Cerebellar cortex (tissue), 1 donor: ENCODE measurements at places on chromosomes 4 and X.

DNA sequence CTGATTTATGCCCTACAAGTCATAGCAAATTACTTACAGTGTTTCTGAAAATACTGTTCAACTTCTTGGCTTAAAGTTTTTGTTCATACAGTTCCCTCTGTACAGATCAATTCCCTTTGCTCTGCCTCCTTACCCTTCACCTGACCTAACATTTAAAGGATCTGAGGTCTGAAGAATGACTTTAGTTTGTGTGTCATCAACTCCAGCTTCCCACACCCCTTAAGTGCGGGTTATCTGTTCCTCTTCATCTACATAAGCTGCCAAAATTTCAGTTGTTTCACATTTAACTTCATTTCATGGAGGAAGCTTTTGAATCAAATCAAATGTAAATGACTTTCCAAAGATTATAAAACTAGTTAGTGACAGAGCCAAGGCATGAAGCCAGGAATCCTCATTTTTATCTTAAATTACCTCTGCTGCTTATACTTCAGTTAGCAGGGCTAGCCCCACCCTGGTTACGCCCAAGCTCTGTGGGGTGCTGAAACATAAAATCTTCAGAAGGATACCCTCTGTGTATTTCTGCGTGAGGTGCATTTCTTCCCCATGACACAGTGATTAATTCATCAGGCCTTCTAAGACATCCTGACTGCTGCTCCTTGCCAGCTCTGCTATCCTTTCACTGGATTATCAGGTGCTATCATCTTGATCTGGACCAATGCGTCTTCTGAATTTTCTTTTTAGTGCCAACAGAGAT is 16.5 kb downstream of the CXCL1 start:
- DNase-seq: no peak

- no peak for DNase-seq
Observed at GRCh38 chr4:125489952-125490690, 175.4 kb downstream of the FAT4 start.

GRCh38 chrX:39835241-39835640 is 262.5 kb downstream of the BCOR start:
- DNase-seq: no peak

DNA sequence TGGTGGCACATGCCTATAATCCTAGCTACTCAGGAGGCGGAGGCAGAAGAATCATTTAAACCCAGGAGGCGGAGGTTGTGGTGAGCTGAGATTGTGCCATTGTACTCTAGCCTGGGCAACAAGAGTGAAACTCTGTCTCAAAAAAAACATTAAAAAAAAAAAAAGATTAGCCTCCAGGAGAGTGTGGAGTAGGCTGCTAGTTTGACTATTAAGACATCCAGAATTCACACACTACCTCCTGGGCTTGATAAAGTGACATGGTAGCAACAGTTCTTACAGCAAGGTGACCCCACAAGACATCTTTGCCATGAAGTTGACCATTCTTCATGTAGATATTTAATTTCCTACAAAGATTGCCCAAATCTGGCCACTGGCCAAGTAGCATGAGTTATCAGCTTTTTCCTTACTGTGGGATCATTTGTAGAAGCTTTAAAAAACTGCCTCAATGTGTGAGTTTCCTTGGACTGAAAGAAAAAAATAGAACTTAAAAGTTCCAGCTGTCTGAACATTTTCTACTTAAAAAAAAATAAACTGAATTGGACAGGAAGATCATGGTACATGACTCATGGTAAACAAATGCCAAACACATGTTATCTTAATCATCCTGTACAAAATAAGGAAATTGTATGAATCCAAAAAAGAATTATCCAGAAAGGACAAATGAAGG is 35.3 kb upstream of the SPRY1 start:
- no peak for DNase-seq

GRCh38 chrX:39020051-39020669 is 218.9 kb downstream of the MID1IP1 start:
- no peak for DNase-seq

DNA sequence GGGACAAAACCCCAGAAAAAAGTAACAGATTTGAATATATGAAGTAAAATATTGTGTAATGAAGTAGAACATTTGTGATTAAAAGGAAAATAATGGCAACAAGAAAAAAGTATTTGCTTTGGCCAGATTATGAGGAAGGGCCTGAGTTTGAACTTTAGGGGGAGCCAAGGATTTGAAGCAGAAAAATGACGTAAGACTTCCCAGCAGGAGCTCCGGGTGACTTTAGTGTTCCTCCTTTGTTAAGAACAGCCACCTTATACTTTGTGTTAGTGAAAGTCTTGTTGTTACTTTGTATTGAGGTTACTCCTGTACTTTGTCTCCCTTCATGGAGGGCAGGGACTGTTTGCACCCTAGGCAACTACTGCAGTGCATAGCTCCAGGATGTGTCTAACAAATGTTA is 41.1 kb downstream of the DCUN1D4 start:
- DNase-seq: no peak

DNA sequence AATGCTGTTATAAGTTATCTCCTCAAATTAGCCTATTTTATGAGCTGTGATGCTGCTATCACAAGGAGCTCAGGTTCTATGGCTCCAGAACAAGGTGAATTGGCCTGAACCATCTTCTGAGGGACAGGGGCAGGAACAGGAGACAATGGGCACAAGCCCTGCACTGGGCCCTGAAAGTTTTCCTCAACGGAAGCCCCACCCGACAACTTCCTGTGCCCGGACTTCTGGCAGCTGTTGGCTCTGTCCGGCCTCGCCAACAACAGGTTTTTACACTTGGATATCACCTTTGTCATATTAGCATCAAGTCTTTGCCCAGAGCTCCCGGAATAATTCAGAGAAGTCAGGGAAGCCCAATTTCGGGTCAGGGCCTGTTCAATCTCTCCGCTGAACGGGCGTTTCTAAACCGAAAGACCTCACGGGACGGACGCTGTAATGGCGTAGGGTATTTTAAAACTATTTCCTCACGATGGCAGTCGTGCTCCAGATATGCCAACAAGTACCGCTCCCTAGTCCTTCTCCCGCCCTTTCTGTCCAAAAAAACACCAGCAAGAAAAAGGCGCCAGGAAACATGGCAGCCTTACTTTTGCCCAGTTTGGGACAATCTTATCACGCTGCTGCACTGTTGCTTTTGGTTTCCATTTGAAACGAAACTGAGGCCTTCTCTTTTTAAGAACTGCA is 201.0 kb upstream of the STK26 start:
- DNase-seq: no peak

- DNase-seq: no peak
Observed at GRCh38 chr4:150207871-150208270, 129.6 kb downstream of the DCLK2 start.

- no peak for DNase-seq
Observed at GRCh38 chr4:153140294-153140693, 63.9 kb upstream of the TRIM2 start.

DNA sequence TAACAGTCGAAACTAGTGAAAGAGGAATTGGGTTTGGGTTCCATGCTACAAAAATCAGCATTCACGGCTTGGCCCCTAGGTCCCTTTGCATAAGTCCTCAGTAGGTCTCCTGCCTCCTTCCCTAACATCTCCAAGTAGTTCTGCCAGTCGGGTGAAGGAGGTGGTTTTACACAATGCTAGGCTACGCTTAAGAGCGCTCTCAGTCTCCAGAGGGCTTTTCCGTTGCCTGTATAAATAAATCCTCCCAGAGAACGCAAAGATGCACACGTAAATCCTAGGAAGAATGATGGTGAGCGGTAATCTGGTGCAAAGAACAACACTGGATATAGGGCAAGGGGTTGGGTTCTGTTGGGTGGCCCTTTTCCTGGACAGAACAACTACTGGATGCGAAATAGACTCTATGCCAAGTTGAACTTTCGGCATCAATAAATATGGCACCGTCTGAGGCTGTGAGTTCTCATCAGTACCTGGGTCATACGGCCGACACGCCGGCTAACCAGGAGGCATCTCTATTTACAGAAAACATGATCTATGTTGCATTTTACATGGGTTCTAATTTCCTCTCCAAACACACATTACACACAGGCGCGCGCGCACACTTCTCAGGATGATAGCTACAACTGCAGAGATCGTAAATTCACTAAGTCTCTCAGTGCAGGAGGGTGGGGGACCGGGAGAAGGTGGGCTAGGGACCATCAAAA is 1.3 kb downstream of the CAMK2D start:
- DNase-seq: peak; percentile 69

DNA sequence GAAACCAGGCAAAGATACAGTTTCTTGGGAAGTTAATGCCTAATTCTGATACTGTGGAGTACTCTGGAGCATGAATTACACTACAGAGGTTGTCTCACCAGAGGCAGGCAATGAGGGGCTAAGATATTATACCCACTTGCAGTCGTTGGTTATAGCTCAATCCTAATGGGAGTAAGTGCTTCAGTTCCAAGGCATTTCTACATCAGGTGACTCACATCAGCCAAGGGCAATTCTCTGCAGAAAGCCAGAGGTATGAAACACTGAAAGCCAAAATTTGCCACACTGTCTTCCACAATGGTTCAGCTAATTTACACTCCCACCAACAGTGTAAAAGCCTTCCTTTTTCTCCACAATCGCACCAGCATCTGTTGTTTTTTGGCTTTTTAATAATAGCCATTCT is 174.0 kb upstream of the IL15 start:
- no peak for DNase-seq

DNA sequence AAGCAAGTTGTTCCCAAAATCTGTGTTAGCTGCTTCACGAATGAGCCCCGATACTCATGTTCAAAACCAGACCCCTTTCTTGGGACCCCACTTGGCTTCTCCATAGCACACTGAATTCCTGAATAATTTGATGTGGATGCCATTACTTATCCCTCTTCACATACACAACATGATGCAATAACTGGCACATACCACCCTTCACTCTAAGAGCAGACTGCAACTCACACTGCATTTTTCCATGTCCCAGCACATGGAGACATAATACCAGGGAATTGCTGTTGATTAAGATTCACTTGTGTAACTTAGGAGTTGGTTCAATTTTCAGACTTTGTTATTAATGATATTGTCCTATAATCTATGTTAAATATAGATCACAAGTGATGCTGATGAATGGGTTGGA is 213.4 kb downstream of the MAML3 start:
- no peak for DNase-seq

DNA sequence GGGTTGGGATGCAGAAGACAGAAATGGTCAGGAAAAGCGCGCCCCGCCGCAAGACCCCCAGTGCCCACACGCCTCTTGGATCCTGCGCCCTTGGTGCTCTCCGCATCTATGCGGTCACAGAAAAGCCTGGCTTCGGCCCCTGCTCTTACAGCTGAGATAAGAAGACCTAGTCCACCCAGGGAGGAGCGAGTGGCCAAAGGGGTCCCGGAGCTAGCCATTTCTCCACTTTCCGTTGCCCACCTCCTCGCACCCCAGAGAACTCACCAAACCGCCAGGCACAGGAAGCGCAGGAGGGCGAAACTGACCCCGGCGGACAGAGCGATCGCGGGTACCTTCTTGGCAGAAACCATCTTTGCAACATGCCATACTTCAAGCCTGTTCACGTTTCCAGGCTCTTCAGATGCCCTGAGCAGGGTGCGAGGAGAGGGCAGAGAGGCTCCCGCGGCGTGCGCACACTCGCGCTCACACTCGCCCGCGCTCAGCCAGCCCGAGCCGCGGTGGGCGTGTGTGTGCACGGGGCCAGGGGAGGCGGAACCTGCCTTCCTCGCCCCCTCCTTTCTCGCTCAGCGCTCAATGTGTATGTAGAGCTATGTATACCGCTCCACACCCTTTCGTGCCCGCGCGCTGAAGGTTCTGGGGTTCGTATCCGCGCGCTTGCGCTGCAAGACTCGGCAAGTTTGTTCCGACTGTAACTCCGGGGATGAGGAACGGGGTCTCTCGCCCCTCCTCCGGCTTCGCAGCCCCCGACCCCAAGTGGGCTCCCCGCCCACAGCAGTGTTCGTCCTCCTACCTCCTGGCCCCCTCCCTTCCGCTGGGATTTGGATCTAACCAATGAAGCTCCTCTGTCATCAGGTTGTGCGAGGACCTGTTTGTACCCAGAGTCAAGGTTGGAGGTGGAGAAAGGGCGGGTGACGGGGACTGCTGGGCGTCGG is at the start of gene GABRA4:
GABRA4 (minus strand) TSS at position 507 of the 932 bp plus-strand sequence; CDS start at position 350, 157 bp downstream.
- no peak for DNase-seq

GRCh38 chr4:7826176-7826908 is 113.3 kb downstream of the AFAP1 start:
- DNase-seq: no peak

GRCh38 chrX:33188881-33189280 is 22.5 kb downstream of the DMD start:
- no peak for DNase-seq

DNA sequence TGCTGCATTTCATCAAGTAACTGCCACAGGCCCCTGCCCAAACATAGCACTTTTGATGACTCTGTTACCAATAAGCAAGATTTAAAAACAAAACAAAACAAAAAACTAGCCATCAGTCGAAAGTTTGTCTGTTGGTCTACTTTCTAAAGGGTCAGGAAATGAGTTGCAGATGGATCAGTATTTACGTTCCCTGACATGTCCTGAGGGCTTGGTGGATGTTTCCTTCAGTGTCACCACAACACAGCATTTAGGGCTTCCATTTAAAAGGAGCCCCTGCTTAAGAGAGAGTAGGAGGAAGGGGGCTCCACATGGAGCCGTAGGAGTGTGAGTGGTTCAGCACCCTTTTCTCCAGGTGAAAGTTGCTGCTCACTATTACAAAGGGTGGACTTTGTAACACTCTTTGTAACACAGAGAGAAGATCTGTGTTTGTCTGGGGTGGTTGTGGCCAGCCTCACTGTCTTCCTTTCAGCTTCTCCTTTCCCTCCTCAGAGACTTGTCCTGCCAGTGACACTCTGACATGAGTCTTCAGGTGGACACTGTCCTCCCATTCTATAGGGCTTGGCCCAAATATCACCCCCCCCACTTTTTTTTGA is 167.5 kb upstream of the PDE5A start:
- DNase-seq: no peak

GRCh38 chr4:95510877-95511276 is 37.9 kb downstream of the UNC5C start:
- DNase-seq: no peak

GRCh38 chrX:44019911-44020310 is 46.7 kb upstream of the NDP start:
- DNase-seq: no peak
